ENCODE measurements at places on chromosomes 12 and 14.
A peak's percentile ranks its signal among the peaks of the same experiment; 100 is the strongest.

- no peak for DNase-seq
Observed at GRCh38 chr12:50117057-50117622, 5.1 kb downstream of the COX14 start.

DNA sequence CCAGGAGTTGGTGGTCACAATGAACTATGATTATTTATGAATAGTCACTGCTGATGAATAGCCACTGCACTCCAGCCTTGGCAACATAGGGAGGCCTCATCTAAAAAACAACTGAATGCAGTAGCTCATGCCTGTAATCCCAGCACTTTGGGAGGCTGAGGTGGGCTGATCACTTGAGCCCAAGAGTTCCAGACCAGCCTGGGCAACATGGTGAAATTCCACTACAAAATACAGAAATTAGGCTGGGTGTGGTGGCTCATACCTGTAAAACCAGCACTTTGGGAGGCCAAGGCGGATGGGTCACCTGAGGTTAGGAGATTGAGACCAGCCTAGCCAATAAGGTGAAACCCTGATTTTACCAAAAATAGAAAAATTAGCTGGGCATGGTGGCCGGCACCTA, 13.5 kb upstream of the FAM177A1 start:
- no peak for DNase-seq

- DNase-seq: no peak
Observed at GRCh38 chr14:101174980-101175606, 271.6 kb upstream of the RTL1 start.

DNA sequence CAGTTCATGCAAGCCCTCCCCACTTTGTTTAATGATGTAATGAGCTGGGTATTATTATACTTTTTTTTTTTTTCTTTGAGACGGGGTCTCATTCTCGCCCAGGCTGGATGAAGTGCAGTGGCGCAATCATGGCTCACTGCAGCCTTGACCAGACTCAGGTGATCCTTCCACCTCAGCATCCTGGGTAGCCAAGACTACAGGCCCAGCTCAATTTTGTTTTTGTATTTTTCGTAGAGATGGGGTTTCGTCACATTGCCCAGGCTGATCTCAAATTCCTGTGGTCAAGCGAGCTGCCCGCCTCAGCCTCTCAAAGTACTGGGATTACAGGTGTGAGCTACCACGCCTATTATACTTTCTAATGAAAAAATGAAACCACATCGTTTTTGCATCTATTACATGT, 4.5 kb upstream of the DCAF11 start:
- no peak for DNase-seq

DNA sequence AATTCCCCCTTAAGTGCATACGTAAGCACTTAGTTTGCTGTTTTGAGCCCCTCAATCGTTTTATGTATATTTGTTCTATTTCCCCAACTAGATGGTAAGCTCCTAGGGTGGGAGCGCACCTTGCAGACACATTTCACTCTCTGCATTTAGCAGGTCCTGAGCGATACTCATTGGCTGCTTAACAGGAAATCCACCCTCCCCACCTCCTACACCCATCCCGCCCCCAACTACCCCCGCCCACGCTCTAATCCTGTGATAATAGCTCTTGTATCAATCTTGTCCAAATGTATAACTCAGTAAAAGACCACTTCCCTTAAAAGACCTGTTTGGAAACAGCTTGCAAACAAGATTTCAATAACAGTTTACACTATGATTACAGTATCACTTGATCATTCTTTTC, 8.1 kb downstream of the LPAR5 start:
- no peak for DNase-seq

DNA sequence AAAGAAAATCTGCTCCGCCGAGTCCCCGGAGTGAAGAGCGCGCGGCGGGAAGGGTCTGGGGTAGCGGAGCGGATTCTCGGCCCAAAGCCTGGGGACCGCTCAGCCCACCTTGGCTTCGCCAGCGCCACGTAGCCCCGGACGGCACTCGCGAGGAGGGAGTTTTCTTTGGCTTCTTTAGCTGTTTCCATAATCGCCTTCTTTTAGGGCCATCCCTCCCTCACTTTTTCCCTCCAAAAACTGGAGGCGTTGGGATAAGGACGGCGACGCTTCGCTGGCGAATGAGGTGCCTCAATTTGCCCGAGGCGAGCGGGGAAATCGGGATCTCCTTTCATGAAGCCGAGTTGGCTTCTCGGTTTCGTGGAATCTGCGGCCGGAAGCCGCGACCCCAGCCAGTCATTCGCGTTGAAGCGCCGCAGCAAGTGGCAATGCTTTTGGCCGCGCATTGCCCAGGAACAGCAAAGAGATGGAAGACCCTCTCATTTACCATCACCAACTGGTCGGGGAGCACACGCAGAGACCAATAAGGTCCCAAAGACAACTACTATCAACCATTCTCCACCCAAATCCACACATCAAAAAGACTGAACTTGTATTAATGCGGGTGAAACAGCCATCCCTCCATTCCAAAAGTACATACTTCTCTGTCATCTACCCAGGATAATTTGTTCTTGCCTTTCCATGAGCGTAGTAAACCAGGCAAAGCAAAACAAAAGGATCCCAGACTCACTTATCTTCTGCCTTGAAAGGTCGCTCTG, 8.4 kb upstream of the SIX1 start:
- DNase-seq: no peak

DNA sequence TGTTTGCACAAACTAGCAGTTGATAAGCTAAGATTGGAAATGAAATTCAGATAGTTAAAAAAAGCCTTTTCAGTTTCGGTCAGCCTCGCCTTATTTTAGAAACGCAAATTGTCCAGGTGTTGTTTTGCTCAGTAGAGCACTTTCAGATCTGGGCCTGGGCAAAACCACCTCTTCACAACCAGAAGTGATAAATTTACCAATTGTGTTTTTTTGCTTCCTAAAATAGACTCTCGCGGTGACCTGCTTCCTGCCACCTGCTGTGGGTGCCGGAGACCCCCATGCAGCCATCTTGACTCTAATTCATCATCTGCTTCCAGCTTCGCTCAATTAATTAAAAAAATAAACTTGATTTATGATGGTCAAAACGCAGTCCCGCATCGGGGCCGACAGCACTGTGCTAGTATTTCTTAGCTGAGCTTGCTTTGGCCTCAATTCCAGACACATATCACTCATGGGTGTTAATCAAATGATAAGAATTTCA, 335.6 kb downstream of the TMEM121 start:
- peak; percentile 15 for DNase-seq

DNA sequence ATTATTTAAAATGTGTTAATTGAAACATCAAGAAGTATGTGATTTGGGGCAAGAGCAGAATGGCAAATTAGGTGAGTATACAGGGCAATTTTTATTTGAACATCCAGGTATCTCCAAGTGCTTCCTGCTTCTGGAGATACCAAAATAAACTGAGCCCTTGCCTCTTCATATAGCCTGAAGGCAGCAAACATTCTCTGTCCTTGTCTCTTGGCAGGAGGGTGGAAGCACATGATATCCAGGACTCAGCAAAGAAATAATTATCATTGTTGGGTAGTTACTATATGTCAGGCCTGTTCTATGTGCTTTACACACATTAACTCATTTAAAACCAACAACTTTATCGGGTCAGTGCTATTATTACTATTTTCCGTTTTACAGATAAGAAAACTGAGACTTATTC, 12.5 kb downstream of the LIN7A start:
- no peak for DNase-seq

GRCh38 chr14:99672506-99673304, 11.4 kb upstream of the CYP46A1 start:
- no peak for DNase-seq

DNA sequence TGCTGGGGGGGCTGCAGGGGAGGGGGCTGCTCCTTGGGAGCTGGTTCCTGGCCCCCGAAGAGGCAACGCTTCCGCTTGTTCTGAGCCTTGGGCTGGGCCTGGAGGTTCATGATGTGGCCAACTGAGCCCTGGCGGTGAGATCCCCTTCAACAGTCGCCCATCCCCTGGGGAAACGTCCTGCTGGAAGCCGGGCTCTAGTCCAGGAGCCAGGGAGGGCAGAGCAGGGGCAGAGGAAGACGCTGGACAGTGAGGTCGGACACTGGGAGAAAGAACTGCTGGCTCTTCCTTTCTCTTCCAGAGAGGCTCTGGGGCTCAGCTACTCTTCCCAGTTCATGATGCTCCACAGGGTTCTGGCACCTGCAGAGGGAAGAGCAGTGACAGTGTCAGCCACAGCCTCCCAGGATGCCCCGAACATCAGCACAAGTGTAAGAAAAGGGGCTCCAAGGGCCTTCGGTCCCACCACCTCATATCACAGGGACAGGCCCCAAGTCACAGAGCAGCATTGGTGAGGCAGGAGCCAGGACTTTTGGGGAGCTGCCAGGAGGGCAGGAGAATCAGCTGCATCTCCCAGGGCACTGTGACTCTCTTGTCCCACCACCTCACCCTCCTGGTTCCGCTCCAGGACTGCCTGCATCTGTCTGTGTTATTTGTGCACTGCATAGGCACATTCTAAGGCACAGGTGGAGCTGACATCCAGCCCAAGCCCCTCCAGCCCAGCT, 25.9 kb upstream of the PNMA1 start:
- DNase-seq: no peak

- DNase-seq: no peak
Observed at GRCh38 chr14:71720978-71721624, 211.1 kb upstream of the RGS6 start.

DNA sequence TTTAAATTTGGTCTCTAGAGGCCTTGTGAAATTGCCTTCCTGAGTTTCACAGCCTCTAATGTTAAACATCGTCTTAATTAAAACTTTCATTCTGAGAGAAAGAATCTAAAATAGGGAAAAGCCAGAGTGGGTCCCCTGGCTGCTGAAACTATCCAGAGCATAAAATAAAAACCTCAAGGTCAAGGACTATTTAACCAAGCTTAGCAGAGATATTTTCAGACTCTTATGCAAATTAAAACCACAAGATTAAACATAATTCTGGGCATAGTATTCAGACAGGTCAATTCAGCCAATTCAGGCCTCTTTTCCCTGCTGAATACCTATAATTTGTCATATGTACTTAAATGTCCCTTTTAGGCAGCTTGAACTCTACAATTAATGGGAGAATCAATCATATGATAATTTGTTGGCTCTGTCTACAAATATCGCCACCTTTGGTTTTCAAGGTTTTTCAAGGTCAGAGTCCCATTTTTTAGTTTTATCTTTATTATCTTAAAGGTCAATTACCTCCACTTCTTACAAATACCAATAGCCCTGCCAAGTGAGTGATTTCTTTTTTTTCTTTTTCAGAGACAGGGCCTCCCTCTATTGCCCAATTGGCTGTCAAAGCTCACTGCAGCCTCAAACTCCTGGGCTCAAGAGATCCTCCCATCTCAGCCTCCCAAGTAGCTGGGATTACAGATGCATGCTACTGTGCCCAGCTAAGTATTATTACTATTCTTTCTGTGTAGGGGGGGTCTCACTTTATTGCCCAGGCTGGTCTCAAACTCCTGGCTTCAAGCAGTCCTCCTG, 257.1 kb downstream of the PHLDA1 start:
- DNase-seq: no peak

- no peak for DNase-seq
Observed at GRCh38 chr12:25264114-25264513, 13.4 kb upstream of the KRAS start.

- DNase-seq: no peak
Observed at GRCh38 chr14:76138758-76139723, 12.7 kb upstream of the GPATCH2L start.

DNA sequence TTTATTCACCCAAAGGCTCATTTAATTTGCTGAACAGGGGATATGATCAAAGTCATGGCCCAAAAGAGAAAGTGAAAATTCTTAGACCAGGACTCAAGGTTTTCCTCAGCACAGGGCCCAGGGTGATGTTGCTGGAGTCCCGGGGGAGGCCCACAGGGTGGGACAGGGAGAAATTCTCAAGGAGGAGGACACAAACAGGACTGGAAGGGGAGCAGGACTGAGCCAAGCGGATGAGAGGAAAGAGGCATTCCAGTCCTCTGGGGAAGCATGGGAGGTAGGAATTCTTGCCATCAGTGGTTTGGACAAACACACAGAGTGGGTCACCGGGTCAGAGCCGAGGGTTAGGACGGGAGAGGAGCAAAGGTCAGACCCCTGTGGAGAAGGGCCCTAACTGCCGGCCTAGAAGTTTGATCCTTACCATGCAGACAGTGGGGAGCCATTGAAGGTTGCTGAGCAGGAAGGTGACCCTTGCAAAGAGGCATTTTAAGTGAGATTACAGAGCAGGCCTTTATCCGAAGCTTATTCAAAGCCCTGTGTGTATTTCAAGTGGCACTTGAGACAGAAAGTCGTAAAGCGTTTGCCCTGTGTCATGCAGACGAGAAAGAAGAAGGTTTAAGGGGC, 68.4 kb upstream of the PTGR2 start:
- no peak for DNase-seq

DNA sequence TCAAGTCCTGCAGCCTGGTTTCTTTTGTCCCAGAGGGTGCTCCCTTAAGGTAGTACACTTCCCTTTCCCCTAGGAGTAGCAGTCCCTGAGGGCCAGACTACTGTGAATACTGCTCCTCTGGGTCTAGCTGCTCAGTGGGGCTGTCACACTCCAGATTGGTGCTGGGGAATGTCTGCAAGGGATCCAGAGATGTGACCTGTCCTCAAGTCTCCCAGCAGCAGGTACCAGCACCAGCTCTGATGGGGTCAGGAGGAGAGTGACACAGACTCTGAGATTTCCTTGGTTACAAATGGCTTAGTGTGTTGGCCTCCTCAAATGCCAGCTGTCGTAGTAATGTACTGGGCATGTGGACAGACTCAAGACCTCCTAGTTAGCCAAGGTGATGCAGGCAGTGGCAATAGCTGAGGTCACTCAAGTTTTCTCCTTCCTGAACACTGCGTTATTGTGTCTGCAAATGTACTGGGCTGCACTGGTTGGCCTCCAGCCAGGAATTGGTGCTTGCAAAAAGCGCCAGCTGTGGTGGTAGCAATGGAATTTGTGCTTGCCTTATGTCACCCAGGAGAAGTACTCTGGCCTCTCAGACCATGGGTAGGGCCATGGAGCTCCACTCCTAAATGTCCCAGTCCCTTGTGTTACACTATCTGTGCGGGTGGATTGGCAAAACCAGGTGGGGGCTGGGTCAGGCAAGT, 36.4 kb upstream of the AEBP2 start:
- DNase-seq: no peak

- DNase-seq: peak; percentile 41
Observed at GRCh38 chr12:48296586-48297282, 54.0 kb downstream of the ZNF641 start.

DNA sequence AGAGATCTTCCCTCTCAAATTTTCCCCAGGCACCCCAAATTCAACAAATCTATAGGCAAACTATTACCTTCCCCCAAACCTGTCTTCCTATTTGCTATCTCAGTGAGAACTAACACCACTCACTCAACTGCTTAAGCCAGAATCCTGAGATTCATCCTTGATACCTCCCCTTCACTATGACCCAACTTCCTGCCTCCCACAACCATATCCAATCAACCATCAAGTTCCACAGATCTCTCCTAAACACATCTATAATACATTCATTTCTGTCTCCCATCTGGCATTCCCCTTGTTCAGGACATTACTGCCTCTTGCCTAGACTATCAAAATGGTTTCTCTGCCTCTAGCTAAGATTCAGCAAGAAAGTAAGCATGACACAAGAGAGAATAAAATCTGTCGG, 21.3 kb downstream of the YAF2 start:
- no peak for DNase-seq

DNA sequence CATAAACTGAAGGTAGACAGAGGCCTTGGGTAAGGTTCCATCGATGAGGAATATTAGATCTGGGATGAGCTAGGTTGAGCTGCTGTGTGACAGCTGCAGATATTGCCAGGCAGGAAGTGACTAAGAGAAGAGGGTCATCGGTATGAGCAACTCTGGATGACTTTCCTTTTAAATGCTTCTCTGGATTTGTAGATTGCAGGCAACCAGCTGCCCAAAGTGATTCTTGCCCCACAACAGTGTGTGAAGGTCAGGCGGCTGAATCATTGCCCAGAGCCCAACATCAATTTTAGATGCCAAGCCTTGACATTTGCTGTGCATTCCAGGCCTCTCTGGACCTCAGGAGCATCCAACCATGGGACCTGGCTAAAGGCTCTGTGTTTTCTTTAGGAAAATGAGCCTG, 255.9 kb downstream of the DPF3 start:
- DNase-seq: no peak
